Spleen (tissue), 13 donors: ENCODE measurements at places on chromosomes 2 and 18. TPM values are rescaled to one million over a fixed set of nuclear protein-coding genes. Genes with fewer than 3 reads are reported as not detected.
A peak's percentile ranks its signal among the peaks of the same experiment; 100 is the strongest.

CRIM1 gene
- polyA plus RNA-seq = 7.1 TPM

REG1B gene
- polyA plus RNA-seq = 0.83 TPM

REG3A gene
- 0.93 TPM for polyA plus RNA-seq

- DNase-seq = no peak
Observed at GRCh38 chr2:167196461-167197252, 308.4 kb downstream of the XIRP2 start.

CBLN2 gene
- 0.06 TPM for polyA plus RNA-seq

MFF gene
- polyA plus RNA-seq = 74.3 TPM

DNA sequence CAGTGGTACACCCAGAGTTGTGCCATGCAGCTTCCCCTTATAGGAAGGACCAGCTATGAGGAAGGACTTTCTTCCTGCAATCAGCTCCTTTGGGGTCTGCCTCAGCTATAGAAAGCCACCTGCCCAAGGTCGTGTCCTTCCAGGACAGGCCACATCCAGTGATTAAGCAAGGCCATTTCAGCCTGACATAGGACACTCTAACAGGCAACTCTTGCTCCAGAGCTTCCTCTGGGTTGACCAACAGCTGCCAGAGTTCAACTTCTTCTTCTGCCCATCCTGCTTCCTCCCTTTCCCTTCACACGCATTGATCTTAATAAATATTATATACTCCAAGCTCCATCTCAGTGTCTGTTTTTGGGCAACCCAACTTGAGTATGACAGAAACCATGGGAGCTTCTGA lies 12.8 kb downstream of the LRP2 start:
- DNase-seq = no peak

DNA sequence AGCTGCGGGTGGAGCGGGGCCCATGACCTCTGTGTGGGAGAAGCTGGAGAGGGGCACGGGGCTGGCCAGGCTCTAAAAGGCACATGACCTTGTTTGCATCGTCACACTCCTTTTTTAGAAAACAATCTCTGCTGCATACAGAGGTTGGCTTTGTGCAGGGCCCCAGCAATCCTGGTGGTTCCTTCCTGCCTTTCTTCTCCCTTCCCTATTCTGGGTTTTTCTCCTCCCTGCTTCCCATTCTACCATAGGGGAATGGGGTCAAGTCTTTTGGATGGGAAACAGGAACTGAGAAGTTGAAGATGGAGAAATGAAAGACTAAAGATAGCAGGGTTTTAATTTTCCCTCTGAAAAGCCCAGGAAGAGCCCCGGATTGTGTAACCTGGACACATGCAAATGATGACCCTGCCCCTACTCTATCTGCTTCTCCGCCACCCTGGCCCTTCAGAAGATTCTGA lies 53.9 kb downstream of the ASAP2 start:
- DNase-seq = no peak

DNA sequence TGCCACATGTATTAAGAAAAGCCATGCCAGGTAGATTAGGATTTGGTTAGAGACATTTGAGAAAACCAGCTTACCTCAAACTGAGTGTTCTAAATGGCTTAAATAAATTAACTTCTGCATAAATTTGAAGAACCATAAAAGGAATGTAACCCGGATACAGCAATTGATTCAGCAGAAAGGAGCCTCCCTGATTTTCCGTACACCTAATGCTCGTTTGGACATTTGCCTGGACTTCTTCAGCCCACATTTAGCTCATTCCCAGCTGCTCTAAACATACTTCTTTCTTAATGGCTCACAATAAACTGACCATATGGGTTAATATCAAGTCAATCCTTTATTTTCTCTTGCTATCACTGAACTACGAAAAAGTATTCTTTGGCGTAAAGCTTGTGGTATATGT lies 392.4 kb downstream of the ZNF516 start:
- DNase-seq = no peak

DSG2 gene
- 0.43 TPM for polyA plus RNA-seq

GRCh38 chr18:35377875-35378573 lies 887 bp upstream of the ZNF396 start:
- no peak for DNase-seq

C2orf81 gene
- 5.7 TPM for polyA plus RNA-seq

GRCh38 chr2:201233192-201233811 lies 27.0 kb upstream of the CASP8 start:
- DNase-seq = peak; percentile 93

SERPINB2 gene
- polyA plus RNA-seq = 0.13 TPM

- DNase-seq = no peak
Observed at GRCh38 chr18:23893653-23894052, 120.9 kb upstream of the TTC39C start.

DNA sequence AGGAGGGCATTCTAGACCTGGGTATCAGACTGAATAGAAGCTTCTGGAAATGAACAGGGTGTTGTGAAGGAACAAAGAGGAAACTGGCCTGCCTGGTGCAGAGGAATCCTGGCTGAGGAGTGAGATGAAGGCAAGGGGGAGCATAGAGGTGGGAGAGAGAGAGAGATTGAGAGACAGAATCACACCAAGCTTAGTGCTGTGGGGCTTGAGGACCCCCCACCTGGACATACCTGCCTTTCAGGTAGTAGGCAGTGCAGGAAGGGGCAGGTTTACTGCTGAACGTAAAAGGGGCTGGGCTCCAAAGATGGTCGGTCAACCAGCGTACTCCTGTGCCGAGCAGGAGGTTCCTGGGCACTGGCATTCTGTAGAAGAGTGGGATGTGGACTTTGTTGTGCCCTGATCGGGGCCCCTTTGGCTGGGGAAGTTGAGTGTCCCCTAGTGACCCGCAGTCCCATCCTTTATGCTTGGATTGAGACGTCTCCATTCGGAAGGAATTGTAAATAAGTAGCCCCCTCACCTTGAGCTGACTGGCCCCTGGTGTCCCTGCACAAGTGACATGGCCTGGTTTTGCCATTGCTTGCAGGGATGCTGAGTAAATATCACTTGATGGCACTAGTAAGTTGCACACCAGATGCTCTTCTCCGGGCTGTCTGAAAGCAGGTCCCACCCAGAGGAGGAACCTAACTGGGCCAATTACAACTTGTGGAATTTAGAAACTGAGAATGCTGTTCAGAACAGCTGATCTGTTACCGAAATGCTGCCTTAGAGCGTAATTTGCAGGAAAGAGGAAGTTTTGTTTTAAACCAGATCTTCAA lies 1.4 kb downstream of the UBE2F start:
- peak; percentile 80 for DNase-seq

GRCh38 chr18:1222880-1223279 lies 318.2 kb downstream of the ADCYAP1 start:
- no peak for DNase-seq

RND3 gene
- 10.6 TPM for polyA plus RNA-seq

GRCh38 chr2:113337809-113338208 lies 59.1 kb upstream of the PAX8 start:
- no peak for DNase-seq

- no peak for DNase-seq
Observed at GRCh38 chr18:75221897-75222296, 11.3 kb downstream of the TSHZ1 start.

GRCh38 chr18:13137670-13138419 lies 80.7 kb upstream of the LDLRAD4 start:
- peak; percentile 87 for DNase-seq

- no peak for DNase-seq
Observed at GRCh38 chr18:33579349-33580215, 1.6 kb downstream of the ASXL3 start.

DNA sequence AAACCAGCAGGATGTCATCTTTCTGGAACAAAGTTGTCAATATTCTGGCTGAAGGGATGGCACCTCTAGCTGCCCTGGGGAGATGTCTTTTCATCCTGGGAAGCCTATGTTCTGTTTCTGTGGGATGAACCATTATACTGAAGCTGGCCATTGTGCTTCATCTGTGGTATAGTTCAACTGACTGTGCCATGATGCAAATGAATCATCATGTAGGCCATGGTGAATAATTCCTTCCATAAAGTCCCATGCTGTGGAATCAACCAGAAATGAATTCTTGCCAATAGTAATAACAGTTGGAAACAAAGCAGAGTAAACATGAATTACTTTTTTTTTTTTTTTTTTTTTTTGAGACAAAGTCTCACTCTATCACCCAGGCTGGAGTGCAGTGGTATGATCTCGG lies 64.1 kb upstream of the CNGA3 start:
- DNase-seq = no peak

- no peak for DNase-seq
Observed at GRCh38 chr18:23591011-23591410, 4.7 kb upstream of the NPC1 start.

DNA sequence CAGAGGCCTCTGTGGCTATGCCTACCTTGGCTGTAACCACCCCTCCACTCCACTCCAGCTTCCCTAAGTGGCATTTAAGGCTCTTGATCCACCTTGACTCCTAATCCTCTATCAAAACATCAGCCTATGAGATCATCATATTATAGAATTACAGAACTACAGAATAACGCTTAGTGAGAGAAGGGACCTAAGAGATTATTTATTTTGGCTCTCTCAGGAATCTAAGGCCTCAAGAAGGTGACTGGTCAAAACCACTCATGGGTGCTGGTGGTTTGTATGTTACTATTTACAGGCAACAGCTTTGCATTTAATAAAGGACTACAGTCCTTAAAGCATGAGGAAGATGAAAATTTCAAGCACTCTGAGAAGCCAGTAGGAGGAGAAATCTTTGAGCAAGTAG lies 118.8 kb downstream of the FSHR start:
- no peak for DNase-seq

CNNM4 gene
- polyA plus RNA-seq = 2.8 TPM

NGEF gene
- polyA plus RNA-seq = 0.26 TPM

DNA sequence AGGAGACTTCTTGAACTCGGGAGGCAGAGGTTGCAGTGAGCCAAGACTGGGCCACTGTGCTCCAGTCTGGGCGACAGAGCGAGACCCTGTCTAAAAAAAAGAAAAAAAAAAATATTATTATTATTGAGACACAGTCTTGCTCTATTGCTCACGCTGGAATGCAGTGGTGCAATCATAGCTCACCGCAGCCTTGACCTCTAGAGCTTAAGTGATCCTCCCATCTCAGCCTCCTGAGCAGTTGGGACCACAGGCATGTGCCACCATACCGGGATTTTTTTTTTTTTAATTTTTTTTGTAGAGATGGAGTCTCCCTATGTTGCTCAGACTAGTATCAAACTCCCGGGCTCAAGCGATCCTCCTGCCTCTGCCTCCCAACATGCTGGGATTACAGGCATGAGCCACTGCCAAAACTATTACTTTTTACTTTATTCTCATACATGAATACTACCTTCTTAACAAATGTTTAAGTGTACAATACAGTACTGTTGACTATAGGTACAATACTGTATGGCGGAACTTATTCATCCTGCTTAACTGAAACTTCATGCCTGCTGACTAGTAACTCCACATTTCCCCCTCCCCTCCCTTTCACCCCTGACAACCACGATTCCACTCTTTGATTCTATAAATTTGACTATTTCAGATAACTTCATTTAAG lies 15.5 kb downstream of the FBXO11 start:
- DNase-seq = no peak

GRCh38 chr2:44940732-44941464 lies 604 bp upstream of the SIX3 start:
- DNase-seq = peak; percentile 75

DNA sequence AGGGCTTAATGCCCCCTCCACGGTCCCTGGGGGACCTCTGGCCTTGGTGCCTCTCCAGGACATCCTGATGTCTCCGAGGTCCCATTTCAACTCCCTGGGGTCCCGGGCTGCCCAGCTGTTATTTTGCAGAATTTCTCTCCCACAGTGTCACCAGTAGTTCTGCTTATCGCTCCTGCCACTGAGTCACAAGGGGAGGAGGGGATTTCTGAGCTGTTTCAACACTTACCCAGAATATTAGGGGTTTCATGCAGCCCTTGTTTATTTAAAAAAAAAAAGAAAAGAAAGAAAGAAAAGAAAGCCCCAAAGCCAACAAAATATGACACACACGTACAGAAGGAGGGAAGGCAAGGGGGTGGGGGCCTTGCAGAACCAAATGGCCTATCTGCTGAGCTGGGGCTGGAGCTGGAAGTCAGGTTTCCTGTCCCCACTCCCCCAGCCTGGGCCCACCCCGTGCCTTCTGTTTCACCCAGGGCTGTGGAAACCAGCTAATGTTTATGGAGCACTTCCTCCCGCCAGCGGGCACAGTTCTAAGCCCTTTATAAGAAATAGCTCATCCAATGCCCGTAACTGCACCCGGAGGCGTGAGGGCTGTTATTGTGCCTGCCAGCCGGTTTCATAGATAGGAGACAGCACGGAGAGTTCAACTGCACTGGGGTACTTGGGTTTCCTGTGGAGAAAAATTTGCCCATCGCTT lies 8.4 kb upstream of the ARID5A start:
- peak; percentile 83 for DNase-seq

GRCh38 chr2:174681099-174682006 lies 82.9 kb downstream of the CHRNA1 start:
- DNase-seq = peak; percentile 75

- no peak for DNase-seq
Observed at GRCh38 chr2:18924886-18925285, 335.5 kb upstream of the NT5C1B start.

- DNase-seq = no peak
Observed at GRCh38 chr18:23036660-23037201, 98.6 kb upstream of the CABLES1 start.

- no peak for DNase-seq
Observed at GRCh38 chr2:141001750-141002149, 1129.1 kb downstream of the LRP1B start.

GRCh38 chr2:128665113-128665512 lies 346.4 kb upstream of the HS6ST1 start:
- peak; percentile 63 for DNase-seq

GRCh38 chr18:46756025-46756558 lies 761 bp downstream of the ST8SIA5 start:
- peak; percentile 70 for DNase-seq

DNA sequence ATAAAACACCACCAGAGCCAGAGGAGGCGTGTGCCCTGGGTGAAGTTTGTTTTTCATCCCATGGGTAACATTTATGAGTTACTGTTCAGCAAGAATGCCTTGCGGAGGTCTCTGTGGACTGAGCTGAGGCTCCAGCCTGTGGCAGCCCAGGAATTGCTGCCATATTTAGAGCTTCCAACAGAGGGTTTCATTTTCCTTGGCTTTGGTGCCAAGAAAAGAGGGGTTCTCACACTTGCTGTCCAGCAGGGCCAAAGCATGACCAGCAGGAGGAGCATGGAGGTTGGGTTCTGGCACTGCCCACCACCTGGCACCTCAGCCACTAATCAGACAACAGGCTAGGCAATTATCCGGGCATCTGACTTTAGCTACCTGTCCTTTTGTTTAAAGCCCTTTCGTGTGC lies 36.7 kb downstream of the EPAS1 start:
- DNase-seq = no peak

GRCh38 chr2:6454286-6454990 lies 411.3 kb downstream of the CMPK2 start:
- DNase-seq = no peak
